ENCODE measurements at places on chromosomes 6 and 20.

DNA sequence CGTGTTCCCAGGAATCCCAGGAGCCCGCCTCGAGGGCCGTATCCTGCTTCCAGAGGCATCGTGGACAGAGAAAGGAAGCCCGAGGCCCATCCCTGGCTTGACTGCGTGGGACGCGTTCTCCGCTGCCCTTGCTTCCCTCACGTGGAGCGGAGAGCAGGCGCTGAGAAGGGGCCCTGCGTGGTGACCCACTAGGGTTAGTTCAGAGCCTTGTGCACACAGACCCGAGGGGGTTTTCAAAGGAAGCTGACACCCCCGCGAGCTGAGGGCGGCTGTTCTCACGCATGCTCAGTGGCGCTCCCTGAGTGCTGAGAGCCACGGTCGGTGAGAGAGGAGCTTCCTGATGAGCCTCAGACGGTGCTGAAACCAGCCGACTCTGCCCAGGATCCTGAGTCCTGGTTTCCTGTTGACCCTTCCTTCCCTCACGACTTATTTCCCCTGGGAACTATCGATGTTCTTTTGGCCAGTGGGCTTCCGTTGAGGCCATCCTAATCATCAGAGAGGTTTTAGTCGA lies 28.9 kb upstream of the CCR6 start:
- DNase-seq: no peak

DNA sequence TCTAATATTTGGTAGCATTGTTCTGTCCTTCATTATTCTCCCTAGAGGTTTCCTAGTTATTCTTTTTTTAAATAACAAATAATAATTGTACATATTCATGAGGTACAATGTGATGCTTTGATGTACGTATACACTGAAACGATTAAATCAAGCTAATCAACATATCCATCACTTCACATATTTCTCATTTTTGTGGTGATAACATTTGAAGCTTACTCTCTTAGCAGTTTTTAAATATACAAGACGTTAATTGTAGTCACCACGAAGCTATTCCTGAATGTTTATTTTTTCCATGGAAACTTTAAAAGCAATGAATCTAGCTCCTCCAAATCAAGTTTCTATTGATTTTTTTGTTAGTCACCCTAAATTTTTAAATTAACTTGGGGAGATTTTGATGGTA lies 116.5 kb upstream of the PRND start:
- no peak for DNase-seq

DNA sequence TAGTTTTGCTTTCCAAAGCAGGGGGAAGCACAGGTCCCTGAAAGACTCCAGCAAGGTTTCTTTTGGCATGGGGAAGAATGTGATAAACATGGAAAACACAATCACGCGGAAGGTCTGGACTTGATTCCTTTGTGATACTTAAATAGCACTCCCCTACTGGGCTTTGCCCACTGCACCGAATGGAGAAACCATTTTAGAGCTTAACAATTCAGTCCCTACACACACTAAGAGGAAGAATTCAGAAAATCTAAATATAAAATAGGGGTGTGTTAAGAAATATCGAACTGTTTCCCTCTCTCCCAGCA lies 71.4 kb upstream of the NHSL1 start:
- no peak for DNase-seq

DNA sequence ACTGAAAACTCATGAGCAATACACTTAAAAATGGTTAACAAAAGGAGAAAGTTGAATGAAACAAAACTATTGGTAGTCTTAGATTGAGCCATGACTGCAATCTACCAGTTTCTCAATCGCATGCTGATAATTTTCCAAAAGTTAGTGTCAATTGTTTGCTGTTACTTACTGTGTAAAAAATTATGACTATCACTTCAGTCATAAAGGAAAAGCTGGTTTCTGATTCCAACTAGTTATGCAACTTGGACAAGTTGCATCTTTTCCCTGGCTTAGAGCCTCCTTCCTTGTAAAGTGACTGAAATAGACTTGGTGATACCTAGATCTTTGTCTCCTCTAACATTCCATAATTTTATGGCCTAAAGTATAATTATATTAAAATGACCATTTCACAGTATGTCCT lies 88.3 kb upstream of the PAK5 start:
- no peak for DNase-seq

- peak; percentile 8 for DNase-seq
Observed at GRCh38 chr20:1005452-1006027, 3.4 kb upstream of the RSPO4 start.

DNA sequence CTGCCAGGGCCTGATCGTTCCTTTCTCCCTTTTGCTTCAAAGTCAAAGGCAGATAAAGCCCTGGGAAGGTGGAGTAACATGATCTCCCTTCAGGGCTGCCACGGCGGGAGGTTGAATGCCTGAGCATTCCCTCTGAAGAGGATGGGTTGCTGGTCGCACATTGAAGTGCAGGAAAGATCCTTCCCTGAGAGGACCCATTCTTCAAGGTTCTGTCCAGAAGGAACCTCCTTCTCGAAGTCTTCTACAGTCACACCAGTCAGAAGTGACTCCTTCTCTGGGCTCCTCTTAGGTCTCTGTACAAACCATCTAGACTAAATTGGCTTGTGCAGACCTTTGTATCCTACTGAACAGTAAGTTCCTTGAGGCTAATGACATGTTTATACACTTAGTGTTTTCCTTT lies 192.6 kb upstream of the VGLL2 start:
- no peak for DNase-seq

GRCh38 chr6:37126493-37126958 lies 43.4 kb upstream of the PIM1 start:
- DNase-seq: no peak

DNA sequence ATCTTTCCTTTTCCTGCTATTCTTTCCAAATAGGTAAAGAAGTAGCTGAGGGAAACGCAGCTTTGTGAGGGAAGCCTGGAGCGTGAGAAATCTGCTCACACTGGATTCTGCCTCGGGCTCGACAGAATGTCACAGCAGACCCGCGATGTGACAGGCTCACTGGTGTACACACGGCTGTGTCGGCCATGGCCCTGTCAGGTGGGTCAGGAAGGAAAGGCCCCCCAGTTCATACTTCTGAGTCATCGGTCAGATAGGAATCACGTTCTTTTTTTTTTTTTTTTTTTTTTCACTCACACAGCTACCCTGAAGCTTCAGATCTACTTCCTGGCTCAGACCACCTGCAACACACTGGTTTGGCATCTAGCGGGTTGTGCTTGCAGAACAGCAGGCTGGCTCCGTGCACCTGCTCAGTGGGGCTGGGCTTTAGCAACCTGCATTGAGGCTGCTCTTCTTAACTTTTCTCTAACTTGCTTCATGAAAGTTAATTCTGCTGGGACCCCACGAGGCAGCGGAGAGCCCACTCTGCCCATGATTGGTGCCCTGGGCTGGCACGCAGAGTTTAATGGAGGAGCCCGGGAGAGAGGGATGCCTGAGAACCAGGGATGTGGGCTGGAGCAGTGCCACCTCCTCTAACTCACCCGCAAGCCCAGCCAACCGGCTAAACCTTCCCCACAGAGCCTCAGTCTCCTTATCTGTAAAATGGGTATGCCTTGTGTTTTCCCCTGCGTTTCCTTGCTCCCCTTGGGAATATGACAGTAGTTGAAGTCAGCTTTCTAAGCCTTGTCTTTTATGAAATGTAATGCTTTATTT lies 61.5 kb upstream of the FNDC1 start:
- DNase-seq: peak; percentile 74

- peak; percentile 58 for DNase-seq
Observed at GRCh38 chr6:51959744-51960383, 127.5 kb downstream of the PKHD1 start.

GRCh38 chr6:42969431-42969830 lies 8.9 kb downstream of the GNMT start:
- no peak for DNase-seq

DNA sequence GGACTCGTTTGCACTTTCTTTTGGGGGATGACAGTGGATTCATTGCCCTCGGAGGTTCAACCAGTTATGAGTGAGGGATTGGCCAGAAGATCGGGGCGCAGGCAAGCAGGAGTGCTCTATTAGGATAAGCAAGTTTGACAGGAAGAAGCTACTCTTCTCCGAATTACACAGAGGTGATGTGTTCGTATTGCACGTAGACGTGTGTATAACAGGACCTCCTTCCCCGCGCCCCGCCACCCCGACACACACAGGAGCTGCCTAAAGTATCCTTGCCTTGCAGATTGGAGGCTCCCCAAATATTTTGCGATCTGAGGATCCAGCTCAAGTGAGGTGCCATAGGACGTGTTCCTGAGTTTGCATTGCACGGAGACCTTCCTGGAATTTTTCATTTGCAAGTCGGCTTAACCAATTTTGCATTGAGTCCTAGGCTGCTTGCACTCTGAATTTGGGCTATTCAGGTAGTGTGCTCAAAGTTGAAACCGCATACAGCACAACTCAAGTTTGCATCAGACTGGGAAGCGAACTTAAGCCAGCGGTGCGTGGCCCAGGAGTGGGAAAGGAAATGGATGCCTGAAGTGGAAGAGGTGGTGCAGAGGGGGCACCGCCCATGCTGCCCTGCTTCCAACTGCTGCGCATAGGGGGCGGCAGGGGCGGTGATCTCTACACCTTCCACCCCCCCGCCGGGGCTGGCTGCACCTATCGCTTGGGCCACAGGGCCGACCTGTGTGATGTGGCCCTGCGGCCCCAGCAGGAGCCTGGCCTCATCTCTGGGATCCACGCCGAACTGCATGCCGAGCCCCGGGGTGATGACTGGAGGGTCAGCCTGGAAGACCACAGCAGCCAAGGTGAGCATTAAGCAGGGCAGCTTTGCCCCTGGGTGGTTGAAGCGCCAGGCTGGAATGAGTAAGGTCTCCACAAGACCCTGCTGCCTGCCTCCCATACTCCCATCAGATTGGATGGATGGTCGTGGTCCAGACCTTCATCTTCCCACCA lies 770 bp downstream of the TCF19 start:
- no peak for DNase-seq

GRCh38 chr20:53383916-53384315 lies 209.7 kb downstream of the ZNF217 start:
- no peak for DNase-seq

- DNase-seq: peak; percentile 71
Observed at GRCh38 chr20:63911176-63911575, 16.2 kb downstream of the DNAJC5 start.

All from G401 (cell line).